ENCODE measurements at places on chromosomes 2 and 18.

GRCh38 chr18:13378150-13378549 lies 159.6 kb downstream of the LDLRAD4 start:
- no peak for DNase-seq

GRCh38 chr18:29191263-29191662 lies 1014.3 kb upstream of the CDH2 start:
- DNase-seq, result no peak

DNA sequence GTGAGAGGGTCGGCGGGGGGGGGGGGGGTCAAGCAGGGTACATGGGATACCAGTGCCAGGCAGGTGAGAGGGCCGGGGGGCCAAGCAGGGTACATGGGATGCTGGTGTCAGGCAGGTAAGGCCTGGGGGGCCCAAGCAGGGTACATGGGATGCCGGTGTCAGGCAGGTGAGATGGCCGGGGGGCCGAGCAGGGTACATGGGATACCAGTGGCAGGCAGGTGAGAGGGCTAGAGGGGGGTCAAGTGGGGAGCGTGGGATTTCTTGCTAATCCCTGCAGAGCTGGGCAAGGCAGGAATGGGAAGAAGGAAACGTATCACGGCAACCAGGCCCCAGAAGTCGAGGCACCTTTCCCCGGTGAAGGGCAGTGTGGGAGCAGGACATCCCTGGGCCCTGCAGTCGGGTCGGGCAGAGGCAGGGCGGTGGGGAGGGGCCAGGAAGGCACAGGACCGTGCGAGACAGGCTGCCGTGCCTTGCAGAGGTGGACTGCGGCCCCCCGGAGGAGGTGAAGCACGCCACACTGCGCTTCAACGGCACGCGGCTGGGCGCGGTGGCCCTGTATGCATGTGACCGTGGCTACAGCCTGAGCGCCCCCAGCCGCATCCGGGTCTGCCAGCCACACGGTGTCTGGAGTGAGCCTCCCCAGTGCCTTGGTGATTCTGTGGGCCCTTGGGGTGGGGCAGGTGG lies 49.3 kb downstream of the MTERF4 start:
- no peak for DNase-seq

GRCh38 chr18:36889321-36889720 lies 60.4 kb downstream of the KIAA1328 start:
- no peak for DNase-seq

DNA sequence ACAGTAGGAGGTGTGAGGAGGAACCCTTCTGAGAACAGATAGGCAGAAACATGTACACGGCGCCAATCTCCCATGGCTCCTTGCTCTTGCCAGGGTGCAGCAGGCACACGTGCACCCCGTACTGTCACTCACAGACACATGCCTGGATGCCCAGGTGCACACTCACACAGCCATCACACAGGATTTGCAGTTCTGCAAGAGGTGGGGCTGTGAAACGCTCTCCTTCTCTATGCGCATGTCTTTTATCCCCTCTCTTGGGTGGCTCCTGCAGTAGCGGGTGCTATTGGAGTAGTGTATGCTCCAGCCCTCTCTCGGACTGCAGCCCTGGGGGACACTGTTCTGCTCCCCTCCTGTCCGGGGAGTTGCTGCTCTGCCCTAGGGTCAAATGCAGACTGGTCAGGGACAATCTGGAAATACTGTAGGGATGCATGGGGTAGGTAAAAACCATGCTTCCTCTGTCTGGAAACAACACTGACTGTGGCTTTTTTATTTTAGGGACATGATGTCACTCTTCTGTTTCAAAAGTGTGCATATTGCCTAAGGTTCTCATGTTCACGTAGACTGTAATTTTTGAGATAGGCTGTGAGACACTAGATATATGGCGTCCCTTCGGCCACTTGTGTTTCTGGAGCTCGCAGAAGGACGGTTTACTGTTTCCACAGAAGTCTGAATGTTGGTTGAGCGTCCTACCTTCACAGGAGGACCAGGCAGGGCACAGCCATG lies 118.5 kb downstream of the PRKCE start:
- no peak for DNase-seq

GRCh38 chr2:43220229-43220751 lies 6.1 kb downstream of the ZFP36L2 start:
- no peak for DNase-seq

DNA sequence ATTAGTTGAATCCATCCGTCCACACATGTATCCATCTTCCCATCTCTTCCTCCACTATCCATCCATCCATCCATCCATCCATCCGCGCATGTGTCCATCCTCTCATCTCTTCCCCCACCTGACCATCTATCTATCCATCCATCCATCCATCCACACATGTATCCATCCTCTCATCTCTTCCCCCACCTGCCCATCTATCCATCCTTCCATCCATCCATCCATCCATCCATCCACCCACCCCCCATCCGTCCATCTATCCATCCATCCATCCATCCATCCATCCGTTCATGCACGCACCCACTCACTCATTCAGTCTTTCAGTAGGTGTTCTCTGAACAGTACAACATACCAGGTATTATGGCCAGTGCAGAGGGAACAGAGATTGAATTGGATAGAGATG lies 18.9 kb upstream of the GREB1 start:
- DNase-seq, result no peak

GRCh38 chr2:237509151-237509550 lies 22.1 kb downstream of the MLPH start:
- no peak for DNase-seq

- no peak for DNase-seq
Observed at GRCh38 chr2:102910724-102911123, 148.9 kb downstream of the TMEM182 start.

GRCh38 chr2:202135091-202135874 lies 62.2 kb downstream of the KIAA2012 start:
- no peak for DNase-seq

DNA sequence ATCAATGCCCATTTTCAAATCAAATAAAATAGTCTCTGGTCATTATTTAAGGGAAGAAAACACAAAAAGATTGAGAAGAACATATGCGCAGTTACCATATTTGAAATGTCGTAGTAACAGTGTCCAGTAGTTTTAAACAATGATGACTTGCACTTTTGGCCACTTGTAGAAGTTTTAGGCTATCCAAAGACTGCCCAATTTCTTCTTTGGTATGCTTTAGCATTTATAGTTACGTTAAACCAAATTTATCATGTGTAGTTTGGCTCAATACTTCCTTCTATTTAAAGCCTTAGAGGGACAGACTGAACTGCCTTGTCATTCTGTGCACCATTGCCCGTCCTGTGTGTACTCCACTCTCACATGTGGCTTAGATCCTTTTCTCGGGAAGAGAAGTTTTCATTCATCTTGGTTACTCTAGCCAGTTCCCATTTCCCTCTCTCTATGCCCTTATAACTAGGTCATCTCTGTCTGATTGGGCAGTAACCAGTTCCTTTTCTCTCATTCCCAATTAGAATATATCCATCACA lies 84.8 kb upstream of the TTN start:
- DNase-seq, result no peak

- no peak for DNase-seq
Observed at GRCh38 chr18:32735781-32736180, 37.0 kb downstream of the KLHL14 start.

GRCh38 chr18:54222922-54223567 lies 1.4 kb downstream of the MBD2 start:
- no peak for DNase-seq

- no peak for DNase-seq
Observed at GRCh38 chr2:209556354-209556961, 132.6 kb downstream of the MAP2 start.

GRCh38 chr2:175576875-175577274 lies 395.4 kb upstream of the ATP5MC3 start:
- no peak for DNase-seq

DNA sequence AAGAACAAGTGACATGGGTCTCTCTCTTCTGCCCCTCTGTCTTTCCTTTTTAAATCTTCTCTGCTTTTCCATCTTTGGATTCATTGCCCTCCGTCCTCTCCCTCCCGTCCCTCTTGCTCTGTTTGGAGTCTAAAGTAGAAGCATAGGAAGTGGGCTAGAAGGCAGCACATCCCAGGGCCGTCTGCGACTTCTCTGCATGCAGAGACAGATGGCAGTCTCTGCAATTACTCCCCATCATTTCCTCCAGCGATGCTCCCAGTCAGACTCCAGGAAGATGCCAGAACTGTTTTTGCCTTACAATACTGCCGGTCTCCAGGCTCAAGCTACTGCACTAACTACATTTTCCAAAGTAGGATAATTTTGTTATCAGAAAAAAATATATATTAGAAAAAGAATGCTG lies 35.2 kb upstream of the LPIN2 start:
- no peak for DNase-seq

- peak; percentile 98 for DNase-seq
Observed at GRCh38 chr2:53473236-53473635, 294.4 kb upstream of the CHAC2 start.

DNA sequence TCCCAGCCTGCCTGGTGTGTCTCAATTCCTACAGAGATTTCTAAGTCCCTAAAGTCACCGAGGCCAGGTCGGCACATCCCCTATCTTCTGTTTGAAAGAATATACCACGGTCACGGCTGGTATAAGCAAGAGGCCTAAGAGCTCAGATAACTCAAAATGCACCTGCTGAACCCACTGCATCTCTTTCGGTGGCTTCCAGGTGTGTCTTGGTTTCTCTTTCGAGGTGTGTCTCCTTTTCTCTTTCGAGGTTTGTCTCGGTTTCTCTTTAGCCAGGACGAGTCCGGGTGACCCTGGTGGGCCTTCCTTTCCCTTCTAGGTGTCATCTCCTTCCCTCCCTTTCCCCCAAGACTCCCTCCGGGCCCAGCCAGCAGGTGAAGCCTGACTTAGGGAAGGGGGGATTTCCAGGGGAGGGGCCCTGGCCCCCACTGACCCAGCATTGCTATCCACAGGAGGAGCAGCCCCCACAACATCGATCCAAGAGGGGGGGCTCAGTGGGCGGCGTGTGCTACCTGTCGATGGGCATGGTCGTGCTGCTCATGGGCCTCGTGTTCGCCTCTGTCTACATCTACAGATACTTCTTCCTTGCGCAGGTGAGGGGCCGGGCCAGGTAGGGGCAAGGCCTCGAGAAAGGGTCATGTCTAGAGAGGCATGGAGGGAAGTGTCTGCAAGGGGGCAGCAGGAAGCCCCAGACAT lies 8.4 kb downstream of the ITM2C start:
- DNase-seq, result no peak

DNA sequence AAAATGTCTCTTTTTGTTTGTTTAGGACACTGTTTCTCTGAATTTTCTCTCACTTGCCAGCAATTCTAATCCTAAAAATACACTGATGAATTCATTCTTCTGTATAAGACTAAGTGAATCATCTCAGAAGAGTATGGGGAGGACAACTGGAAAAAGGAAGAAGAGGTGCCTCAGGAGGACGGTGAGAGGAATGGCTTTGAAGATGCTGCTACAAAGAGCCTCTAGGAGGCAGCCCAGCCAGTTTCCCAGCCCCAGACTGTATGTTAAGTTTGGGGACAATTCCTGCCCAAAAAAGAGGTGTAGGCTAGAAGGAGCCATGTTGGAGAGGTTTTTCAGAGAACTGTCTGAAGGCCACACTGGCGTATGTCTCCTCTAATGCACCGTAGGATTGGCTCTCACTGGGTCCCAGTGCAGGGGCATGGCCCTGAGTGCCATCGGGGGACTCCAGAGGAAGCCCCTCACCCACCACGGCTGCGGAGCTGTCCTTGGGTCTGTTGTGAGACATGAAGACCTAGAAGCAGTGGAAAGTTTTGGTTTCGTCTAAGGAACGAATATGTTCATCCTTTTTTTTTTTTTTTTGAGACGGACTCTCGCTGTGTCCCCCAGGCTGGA lies 3.1 kb upstream of the SDC1 start:
- no peak for DNase-seq

- no peak for DNase-seq
Observed at GRCh38 chr2:164954954-164955701, at the start of gene SLC38A11. Gene SLC38A11 (minus strand): TSS chr2:164955525. CDS start chr2:164955247, 278 bp downstream.

DNA sequence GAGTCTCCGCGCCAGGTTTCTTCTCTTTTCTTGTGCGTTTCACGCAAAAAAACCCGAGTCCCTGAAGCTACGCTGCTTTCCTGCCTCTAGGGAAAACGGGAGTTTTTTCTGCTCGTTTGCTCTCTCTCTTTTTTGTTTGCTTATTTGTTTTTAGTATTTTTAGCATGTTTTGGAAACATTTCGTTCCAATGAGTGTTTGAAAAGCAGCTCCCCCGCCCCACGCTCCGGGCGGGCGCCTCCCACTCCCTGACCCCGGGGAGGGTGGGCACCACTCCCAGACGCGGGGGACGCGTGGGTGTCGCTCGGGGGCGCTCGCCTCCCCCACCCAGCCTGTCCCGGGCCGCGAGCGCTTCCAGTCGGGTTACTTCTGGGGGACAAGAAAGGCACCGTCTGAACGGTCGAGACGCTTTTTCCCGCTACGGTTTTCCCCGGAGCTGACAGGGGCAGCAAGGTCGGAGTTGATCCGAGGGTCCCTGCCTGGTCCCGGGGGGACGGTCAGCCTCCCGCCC lies 446 bp upstream of the EFHD1 start:
- DNase-seq, result no peak

DNA sequence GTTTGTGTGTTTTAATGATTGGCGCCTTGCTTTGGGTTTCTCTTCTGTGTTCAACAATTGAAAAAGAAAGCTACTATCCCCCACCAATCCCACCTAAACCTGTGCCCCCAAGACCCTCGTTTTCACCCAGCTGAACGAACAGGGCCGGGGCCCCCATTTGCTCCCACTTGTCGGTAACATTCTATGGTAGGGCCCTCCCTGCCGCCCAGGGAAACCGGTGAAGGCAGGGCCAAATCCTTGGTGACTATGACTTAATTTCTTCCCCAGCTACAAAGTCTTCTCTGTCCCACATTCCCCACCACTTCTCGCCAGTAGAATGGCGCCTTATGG lies 598 bp upstream of the SNRNP200 start:
- DNase-seq, result no peak

GRCh38 chr2:22076454-22076853 lies 952.7 kb downstream of the TDRD15 start:
- DNase-seq, result no peak

GRCh38 chr18:22136395-22136794 lies 33.0 kb upstream of the GATA6 start:
- DNase-seq, result no peak

DNA sequence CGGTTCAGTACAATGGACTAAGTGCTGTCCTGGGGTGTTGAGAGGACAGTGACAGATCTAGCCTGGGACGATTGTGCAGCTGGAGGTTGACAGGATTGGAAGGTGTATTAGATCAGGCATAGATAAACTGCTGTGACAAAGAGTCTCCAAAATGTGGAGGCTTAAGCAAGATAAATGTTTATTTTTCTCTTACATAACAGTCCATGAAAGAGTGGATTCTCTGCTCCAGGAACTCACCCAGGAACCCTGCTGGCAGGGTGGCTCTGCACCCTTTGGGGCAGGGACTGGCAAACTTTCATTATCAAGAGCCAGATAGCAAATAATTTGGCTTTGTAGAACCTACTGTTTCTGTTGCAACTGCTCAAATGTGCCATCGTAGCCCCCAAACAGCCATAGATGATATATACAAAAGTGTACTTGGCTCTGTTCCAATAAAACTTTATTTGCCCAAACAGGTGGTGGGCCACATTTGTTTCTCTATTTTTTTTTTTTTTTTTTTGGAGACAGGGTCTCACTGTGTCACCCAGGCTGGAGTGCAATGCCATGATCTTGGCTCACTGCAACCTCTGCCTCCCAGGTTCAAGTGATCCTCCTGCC lies 9.7 kb downstream of the HRH4 start:
- DNase-seq, result no peak
